ENCODE measurements at places on chromosomes 12 and 14. TPM values are rescaled to one million over a fixed set of nuclear protein-coding genes. Genes with fewer than 3 reads are reported as not detected.
A peak's percentile ranks its signal among the peaks of the same experiment; 100 is the strongest.

GRCh38 chr12:12396694-12397093 lies 39.8 kb downstream of the BORCS5 start:
- H3K27ac ChIP-seq, result no peak overlapping the region
- no peaks in the 10 kb centered on the region for H3K36me3 ChIP-seq
- no peak overlapping the region for H3K4me3 ChIP-seq
- no peaks in the 10 kb centered on the region for H3K4me1 ChIP-seq

DNA sequence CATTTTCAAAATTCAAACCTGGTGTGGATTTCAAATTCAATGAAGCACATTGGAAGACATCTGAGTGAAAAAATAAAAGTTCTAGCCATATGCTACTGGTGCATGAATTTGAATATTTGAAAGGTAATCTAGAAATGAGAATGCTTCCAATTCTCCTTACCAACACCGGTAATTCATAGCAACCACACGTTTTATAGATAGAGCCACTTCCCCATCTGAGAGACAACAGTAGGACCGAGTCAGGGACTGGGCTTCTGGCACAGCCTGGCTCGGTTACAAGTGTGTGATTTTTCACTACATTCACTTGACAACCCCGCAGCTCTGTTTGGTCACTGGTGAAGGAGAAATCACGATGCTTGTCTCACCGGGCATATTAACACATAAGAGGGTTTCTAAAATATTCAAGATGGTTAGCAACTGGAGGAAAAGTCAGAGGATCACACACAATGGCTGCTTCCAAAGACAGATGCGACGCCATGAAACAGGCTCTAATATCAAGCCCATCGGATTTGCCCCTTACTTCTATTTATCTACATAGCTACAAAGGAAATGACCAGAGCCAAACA lies 86.5 kb upstream of the FOXN3 start:
- no peaks in the 10 kb centered on the region for H3K27me3 ChIP-seq
- H3K4me3 ChIP-seq, result no peak overlapping the region
- no peaks in the 10 kb centered on the region for H3K36me3 ChIP-seq
- no peak overlapping the region for H3K27ac ChIP-seq

DNA sequence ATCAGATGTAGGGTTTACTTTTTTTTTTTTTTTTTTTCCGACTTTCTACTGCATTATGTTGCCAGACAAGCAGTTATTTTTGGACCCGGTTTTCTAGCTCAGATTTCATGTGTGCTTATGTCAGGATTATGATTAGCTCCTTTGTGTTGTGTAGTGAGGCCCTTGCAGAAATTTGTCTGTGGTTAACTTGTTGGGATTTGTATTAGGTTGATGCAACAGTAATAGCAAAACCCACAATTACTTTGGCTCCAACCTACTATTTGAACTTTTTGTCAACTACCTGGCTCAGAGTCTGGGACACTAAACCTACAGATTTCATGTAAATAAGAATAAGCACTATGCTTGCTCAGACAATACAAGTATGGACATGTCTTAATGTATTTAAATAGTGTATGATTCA lies 44.1 kb upstream of the KCNJ8 start:
- no peak for DNase-seq
- no peaks in the 10 kb centered on the region for H3K36me3 ChIP-seq
- no peaks in the 10 kb centered on the region for H3K27me3 ChIP-seq
- no peak overlapping the region for H3K27ac ChIP-seq

DNA sequence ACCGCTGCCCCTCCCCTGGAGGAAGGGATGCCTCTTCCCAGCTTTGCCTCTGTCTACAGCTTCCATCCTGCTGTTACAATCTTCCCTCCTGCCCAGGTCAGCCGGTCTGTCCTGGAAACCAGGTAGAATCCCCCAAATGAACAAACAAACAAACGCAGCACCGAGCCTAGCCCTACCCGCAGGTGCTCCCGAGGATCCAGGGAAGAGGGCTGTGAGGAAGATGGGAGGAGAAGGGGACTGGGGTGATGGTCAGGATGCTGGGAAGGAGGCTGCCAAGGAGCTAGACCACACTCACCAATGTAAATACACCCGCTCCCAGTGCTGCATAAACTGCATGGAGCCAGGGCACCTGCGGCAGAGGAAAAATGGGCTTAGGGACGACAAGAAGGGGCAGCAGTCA lies 16.6 kb downstream of the FAIM2 start:
- H3K27me3 ChIP-seq, result peaks cover 2% of the 10 kb centered on the region
- no peak for DNase-seq
- H3K4me1 ChIP-seq, result peaks cover 11% of the 10 kb centered on the region
- H3K4me3 ChIP-seq, result no peak overlapping the region
- H3K36me3 ChIP-seq, result peaks cover 70% of the 10 kb centered on the region

Gene ANKRD33
- total RNA-seq, result not detected

DNA sequence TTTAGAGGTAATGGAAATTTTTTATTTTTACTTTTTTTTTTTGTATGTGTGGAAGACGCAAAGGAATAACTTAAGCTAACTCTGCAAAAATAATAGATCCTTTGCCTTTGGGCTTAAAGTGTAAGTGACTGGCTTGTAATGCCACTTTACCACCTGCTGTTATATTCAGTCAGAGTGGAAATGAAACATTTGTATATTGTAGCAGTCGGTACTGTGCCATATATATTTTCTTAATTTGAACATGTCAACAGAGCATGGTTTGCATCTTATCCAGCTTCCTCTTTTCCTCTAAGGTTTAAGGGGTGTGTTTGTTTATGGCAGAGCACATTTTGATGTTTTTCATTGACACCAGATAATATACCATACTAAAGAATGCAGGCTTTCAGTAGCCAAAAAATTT lies 176.6 kb downstream of the TRHDE start:
- H3K4me3 ChIP-seq, result no peak overlapping the region
- H3K27me3 ChIP-seq, result no peaks in the 10 kb centered on the region
- DNase-seq, result no peak
- no peaks in the 10 kb centered on the region for H3K4me1 ChIP-seq

DNA sequence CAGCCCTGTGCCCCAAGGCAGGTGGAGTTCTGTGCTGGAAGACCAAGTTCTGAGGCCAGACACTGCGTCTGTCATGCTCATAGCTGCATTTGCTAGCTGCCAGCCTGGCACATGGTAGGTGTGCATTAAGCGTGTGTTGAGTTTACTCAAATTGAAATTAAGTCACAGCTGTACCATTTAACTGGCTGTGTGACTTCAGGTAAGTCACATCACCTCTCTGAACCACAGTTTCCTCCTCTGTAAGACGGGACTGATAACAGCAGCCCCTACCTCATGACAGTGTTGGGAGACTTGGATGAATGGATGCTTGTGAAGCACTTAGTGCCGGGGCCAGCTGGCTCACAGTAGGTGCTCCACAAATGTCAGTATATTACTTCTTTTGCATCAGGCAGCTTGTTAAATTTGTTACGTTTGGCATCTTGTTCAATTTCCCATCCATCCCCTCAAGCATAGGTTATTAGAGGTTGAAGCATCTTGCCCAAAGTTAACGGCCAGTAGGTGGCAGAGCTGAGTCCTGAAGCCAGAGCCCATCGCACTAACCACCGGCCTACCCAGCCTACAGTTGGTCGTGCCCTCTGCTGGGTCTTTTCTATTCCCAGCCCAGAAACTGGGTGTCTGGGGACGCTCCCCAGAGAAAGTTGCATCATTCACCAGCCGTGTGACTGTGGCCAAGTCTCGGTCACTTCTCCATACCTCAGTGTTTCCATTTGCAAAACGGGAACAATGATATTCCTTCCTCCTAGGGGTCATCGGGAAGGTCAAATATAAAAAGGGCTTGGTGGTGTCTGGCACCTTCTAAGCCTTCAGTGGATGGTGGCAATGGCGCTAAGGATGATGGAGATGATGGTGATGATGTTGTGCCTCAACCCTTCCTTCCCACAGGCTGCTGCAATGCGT lies 4.5 kb downstream of the DAO start:
- DNase-seq, result no peak
- peaks cover 9% of the 10 kb centered on the region for H3K4me1 ChIP-seq
- H3K27me3 ChIP-seq, result no peaks in the 10 kb centered on the region

Gene NGDN
- total RNA-seq, result 51.8 TPM

GRCh38 chr14:80055667-80056496 lies 155.4 kb downstream of the DIO2 start:
- H3K4me1 ChIP-seq, result no peaks in the 10 kb centered on the region
- DNase-seq, result peak; percentile 81
- no peaks in the 10 kb centered on the region for H3K27me3 ChIP-seq
- no peak overlapping the region for H3K27ac ChIP-seq
- H3K36me3 ChIP-seq, result no peaks in the 10 kb centered on the region

- H3K36me3 ChIP-seq, result no peaks in the 10 kb centered on the region
- H3K27me3 ChIP-seq, result no peaks in the 10 kb centered on the region
- peak overlapping the region; percentile 84 for H3K27ac ChIP-seq
- peaks cover 4% of the 10 kb centered on the region for H3K4me1 ChIP-seq
- peak overlapping the region; percentile 98 for H3K4me3 ChIP-seq
- no peak for DNase-seq
Measured at GRCh38 chr12:21500786-21501257, 613 bp downstream of the RECQL start.

Gene DPY19L2
- total RNA-seq, result 23.7 TPM

DNA sequence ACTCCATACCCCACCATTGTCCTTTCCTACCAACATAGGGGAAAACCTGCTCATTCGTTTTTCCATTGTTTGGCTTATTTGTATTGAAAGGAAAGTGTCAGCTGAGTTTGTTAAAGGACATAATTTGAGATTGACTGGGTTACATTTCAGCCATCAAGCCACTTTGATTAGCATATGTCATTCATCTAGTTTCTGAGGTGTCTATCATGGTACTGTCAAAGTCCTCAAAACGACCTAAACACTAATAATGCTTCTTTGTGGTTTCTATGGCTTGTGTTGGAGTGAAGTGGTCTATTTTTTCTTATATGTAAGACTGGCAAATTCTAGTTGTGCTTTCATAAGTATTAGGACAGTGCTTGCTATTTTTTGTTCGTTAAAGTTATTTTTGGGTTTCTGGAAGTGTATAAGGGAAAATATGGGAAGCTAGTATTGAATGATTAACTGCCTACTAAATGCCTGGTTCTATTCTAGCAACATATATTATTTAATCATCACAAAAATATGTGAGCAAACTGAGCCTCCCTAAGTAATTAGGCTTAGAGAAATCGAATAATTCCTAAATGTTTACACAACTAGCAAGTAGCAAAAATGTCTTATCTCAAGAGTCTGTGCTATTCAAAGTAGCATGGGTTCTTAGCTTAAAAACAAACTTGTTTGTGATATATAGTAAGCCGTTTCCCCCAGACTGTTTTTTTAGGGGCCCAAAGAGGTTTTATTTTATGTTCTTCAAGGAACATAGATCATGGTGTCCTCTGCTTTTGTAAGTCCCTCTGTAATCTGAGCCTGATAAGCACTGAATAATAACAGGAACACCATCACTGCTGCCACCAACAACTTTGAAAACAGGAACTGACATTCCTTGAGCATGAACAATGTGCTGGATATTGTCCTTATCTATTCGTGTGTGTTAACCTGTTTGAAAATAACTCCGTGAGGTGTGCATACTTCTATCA lies 67.1 kb downstream of the DERA start:
- DNase-seq, result no peak
- H3K36me3 ChIP-seq, result no peaks in the 10 kb centered on the region
- H3K4me3 ChIP-seq, result no peak overlapping the region
- H3K4me1 ChIP-seq, result no peaks in the 10 kb centered on the region
- H3K27me3 ChIP-seq, result no peaks in the 10 kb centered on the region

Gene LRP10
- total RNA-seq, result 37.7 TPM

DNA sequence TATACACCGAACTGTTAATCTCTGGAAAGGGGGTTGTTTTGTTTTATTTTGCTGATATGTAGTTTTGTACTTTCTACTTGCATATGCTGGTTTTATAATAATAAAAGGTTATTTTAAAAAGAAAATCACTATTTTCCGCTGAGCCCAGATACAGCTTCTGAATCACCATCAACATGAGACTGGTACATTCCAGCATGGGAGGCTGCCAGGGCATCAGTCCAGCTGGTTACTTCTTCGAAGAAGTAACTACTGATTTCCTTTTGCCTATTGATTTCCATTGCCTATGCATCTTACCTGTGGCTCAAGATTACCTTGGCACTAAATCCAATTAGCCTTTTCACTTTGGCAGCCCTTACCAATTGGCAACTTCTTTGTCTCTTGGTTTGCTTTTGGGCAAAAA lies 11.7 kb upstream of the OSBPL8 start:
- no peaks in the 10 kb centered on the region for H3K27me3 ChIP-seq
- no peaks in the 10 kb centered on the region for H3K36me3 ChIP-seq
- H3K4me3 ChIP-seq, result no peak overlapping the region
- H3K27ac ChIP-seq, result no peak overlapping the region

- peak overlapping the region; percentile 66 for H3K4me3 ChIP-seq
- DNase-seq, result peak; percentile 17
- H3K4me1 ChIP-seq, result peaks cover 30% of the 10 kb centered on the region
Measured at GRCh38 chr14:85534458-85535293, 4.7 kb downstream of the FLRT2 start.

DNA sequence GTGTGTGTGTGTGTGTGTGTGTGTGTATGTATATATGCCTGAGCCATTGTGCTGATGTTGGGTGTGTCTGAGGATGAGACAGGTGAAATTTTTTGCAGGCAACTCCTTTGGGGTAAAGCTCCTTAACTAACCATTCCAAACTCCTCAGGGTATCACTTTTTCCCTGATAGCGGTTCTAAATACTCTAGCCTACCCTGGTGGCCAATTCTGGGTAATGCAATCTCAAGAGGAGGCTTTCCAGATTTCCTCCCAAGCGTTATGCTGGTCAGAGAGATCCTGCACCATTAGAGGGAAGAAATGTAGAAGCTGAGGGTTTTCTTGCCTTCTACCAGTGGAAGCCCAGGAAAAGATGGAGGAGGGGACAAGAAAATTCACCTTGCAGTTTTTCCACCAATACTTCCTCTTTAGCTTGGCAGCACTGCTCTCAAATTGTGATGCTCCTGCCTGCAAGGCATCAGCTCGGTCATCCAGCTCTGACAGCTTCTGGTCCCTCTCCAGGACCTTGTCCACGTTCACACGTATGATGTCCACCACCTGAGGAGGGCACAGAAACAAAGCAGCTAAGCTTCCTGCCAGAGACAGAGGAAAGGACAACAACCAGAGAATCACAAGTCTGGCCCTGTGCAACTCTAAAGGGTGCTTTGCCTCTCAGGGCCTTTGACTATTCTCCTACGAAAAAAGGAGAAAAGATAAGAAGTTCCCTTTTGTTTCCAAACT lies 4.9 kb downstream of the VAMP1 start:
- H3K27me3 ChIP-seq, result no peaks in the 10 kb centered on the region
- peaks cover 46% of the 10 kb centered on the region for H3K36me3 ChIP-seq
- no peak overlapping the region for H3K27ac ChIP-seq
- peaks cover 5% of the 10 kb centered on the region for H3K4me1 ChIP-seq

DNA sequence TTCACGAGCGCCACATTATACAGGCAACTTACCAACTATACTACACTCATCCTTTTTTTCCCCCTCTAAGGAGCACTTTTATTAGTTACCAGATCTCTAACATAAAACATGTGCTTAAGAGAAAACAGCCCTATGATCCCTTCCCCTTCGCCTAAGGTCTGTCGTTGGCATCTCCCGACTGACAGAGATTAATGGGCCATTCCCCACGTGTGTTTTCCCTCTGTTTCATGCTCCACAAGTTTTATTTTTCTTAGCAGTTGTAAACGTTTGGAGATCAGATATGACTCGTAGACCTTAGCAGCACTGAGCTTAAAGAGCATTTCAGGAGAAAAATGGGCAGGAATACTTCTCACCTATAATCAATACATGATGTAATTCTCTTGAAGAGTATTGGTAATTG lies 51.4 kb upstream of the FZD10 start:
- H3K4me1 ChIP-seq, result no peaks in the 10 kb centered on the region
- H3K4me3 ChIP-seq, result no peak overlapping the region
- H3K27me3 ChIP-seq, result no peaks in the 10 kb centered on the region
- H3K27ac ChIP-seq, result no peak overlapping the region
- no peak for DNase-seq

Measured in spinal cord (tissue), 10 donors.